ENCODE measurements at places on chromosomes 2 and 18.

GRCh38 chr2:6973895-6974545 is 56.8 kb downstream of the RNF144A start:
- no peak for DNase-seq

- no peak for DNase-seq
Observed at GRCh38 chr2:605674-606608, 71.3 kb downstream of the TMEM18 start.

- no peak for DNase-seq
Observed at GRCh38 chr2:20391951-20392699, 41.5 kb upstream of the PUM2 start.

GRCh38 chr2:233487748-233488345 is 78.7 kb downstream of the USP40 start:
- DNase-seq = no peak

DNA sequence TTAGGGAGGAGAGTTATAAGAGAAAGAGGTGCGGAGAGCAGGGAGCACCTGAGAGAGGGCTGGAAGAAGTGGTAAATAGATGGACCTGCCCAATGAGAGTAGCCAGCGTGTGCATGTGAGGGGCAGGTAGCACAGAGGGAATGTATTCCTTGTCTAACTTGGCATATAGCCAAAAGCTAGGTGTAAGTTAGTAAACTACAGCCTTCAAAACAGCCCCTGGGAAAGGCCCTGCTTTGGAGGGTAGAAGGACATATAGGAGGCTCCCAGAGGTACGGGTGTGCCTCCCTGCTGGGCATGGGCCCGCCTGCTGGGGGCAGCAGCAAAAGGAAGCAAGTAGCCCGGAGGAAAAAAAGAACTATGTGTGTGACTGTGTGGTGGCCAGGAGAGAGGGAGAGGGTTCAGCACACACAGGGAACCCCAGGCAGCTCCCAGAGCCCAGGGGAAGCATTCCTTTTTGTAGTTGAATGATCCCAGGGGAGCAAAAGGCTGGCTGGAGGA is 48.0 kb downstream of the TCF7L1 start:
- DNase-seq = no peak

GRCh38 chr18:3230401-3231334 is 10.9 kb upstream of the MYOM1 start:
- no peak for DNase-seq

- no peak for DNase-seq
Observed at GRCh38 chr2:14843507-14844204, 211.1 kb downstream of the LRATD1 start.

DNA sequence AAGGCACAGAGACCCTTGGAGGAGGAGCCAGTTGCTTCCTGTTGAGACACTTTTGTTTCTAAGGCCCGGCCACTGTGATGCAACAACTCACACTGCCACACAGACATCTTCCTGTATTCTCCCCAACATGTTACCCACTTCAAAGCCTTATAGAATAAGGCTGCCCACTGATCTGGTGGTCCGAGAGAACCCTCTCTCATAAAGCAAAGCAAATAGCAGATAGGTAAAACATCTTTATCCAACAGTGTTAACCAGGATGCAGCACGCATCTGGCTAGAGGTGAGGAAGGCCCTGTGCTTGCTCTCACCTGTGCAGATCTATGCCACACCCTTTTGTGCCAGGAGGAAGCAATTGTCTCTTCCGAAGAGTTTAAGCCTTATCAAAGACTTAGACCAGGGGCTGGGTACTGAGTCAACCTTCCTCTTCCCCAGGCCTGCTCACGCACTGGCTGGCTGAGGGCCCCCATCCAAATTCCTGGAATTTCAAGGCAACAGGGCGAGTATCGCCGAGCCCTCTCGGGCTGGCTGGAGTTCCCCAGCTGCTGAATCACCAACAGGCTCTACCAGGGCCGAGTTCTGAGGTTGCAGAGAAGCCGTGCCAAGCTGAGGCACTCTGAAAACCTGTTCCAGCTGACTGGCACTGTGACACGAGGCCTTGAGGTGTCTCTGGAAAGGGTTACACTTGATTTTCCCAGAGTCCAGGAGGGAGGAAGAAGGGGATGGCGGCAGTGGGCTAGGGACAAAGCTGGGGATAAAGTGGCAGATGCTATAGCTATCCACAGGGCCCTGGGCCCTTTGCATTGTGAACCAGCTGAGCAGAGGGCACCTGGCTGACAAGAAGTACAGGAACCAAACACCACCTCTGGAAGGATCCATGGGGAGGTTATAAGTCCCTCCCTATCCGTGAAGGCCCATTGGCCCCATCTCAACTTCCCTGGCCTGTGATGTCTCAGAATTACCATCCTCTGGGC is 29.3 kb downstream of the TGFA start:
- no peak for DNase-seq

DNA sequence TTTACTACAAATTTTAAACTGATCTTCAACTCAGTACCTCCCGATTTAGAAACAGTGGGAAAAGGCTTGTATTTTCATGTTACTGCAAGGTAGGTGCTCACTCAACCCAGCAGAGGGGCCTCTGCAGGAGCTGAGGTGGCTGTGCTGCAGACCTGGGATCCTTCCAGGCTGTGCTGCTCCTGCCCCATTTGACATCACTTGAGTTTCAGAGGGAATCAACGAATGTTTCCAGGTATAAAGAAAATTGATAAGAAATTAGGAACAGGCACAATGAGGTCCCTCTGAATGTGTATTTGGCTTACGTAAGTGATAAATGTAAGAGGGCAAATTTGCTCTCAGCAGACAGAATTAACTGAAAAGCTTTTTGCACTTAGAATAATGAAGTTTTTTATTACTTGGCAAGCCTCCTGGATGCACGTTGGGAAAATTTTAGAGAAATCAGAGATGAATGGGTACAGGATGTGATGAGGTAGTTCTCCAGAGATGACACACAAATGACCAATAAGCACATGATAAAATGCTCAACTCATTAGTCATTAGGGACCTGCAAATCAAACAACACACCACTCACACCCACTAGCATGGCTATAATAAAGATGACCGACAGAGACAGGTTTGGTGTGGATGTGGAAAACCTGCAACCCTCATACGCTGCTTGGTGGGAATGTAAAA is 114.0 kb downstream of the NOL10 start:
- no peak for DNase-seq

- DNase-seq = no peak
Observed at GRCh38 chr2:38262069-38262871, 114.8 kb downstream of the ATL2 start.

- DNase-seq = no peak
Observed at GRCh38 chr2:207434899-207435465, 94.8 kb upstream of the CREB1 start.

DNA sequence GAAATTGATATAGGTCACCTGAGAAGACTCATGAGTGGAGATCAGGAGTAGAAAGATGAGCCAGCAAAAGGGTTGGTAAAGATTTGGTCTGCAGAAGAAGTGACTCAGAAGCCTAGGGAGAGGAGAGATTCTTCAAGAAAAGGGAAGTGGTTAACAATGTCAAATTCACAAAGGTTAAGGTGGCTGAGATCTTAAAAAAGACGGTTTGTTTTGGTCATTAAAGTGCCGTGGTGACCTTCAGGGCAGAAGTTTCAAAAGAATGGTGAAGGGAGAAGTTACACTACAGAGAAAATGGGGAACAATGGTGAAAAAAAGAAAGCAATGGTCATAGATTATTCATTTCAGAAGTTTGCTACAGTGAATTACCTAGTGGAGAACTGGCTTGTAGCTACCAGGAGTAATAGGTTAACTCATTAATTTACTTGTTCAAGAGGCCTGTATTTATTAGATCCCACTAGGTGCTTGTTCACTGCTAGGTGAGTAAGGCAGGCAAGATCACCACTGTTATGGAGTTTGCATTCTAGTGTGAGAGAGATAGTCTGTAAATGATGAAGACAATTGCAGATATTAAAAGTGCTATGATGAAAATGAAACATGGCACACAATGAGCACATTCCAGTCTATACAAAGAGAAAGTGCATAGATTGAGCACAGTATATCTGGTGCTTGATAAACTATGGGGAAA is 43.0 kb downstream of the FBXO48 start:
- DNase-seq = no peak

DNA sequence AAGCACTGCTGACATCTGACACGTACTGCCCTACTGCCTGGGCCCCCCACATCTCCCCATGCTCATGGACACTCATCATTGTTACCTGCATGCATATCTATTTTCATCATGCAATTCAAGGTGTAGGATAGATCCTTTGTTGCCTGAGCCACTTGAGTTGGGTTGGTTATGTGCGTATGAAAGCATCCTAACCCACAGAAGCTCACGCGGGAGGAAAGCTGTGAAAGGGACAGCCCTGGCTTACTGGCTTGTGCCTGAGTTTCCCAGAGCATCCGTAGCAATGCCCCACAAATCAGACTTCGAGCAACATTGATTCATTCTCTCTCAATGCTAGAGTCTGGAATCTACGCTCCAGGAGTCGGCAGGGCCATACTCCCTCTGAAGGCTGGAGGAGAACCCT is 285.5 kb downstream of the PHLPP1 start:
- DNase-seq = no peak

GRCh38 chr18:69689121-69689759 is 258.4 kb downstream of the CD226 start:
- no peak for DNase-seq

- no peak for DNase-seq
Observed at GRCh38 chr2:70126413-70126812, 39.1 kb downstream of the PCBP1 start.

DNA sequence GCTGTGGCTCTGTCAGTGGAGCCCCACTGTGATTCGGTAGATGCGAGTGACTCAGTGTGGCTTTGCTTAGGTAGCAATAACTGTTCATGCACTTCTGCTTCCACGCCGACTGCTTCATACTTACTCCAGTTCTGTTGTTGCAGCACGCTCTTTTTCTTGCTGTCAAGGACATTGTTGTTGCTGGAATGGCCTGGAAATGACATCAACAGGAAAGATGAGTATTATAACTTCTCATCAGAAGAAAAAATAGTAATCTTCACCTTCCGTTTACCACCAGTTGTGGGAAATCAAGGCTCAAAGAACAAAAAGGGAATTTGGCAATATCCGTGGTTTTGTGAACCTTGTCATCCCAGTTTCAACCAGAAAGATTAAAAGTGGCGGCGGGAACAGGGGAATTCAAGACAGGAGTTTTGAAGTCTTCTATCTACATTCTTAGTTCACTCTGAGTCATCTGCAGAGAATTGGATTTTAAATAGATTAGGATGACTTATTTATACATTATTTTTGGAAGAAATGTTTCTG is 8.3 kb downstream of the TM4SF20 start:
- DNase-seq = no peak

DNA sequence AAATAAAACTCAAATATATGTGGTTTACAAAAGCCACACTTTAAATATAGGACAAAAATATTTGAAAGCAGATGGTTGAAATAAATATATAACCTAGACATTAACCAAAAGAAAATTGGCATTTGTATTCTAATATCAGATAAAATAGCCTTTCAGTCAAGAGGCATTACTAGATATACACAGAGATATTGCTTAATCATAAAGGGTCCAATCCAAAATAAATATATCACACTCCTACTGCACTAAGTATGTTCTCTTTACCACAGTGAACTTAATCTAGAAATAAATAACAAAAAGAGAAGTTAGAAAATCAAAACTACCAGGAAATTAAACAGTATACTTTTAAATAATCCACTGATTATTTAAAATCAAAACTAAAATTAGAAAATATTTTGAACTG is 34.2 kb upstream of the KCNJ3 start:
- DNase-seq = no peak

DNA sequence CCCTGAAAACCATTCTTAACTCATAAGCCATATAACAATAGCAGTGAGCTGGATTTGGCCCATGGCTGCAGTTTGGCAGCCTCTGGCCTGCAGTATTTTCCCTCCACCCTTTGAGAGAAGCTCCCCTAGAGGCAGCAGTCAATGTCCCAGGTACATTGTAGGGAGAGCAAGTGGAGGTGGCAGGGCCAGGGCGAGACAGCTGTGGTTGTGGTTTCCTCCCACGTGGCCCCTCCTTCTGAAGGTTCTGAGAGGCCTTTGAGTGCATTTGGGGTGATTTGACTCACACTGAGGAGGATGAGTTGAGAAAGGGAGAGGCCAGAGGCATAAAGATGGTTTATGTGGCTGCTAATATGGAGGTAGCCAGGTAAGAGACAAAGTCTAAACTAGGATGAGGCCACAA is 45.5 kb upstream of the LDAH start:
- no peak for DNase-seq

DNA sequence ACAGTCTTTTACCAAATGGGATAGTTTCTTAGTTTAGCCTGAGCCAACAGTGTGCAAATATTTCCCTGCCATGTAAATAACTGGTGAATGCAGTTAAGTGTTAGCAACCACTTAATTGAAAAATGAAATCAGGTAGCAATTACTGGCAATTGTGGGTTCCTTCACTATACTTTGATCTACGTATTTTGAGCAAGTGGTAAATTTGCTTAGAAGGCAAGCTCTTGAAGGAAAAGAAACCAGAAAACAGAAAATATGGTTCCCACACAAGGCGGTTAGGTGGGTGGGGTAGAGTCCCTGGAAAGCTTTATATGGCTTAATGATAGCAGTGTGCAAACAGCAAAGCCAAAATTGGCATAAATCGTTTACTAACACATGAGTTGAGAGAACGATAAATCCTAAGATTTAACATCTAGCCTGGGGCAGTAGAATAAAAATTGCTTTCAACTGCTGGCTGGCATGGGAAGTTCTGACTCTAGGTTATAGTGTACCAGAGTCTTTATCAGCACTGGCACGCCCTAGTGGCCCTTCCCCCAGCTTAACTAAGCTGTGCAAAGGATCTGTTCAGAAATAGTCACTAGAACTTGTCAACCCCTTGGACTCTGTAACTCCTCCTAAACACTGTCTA is 17.0 kb downstream of the SLC9A2 start:
- DNase-seq = no peak

- no peak for DNase-seq
Observed at GRCh38 chr2:13550285-13551231, 833.8 kb downstream of the TRIB2 start.

DNA sequence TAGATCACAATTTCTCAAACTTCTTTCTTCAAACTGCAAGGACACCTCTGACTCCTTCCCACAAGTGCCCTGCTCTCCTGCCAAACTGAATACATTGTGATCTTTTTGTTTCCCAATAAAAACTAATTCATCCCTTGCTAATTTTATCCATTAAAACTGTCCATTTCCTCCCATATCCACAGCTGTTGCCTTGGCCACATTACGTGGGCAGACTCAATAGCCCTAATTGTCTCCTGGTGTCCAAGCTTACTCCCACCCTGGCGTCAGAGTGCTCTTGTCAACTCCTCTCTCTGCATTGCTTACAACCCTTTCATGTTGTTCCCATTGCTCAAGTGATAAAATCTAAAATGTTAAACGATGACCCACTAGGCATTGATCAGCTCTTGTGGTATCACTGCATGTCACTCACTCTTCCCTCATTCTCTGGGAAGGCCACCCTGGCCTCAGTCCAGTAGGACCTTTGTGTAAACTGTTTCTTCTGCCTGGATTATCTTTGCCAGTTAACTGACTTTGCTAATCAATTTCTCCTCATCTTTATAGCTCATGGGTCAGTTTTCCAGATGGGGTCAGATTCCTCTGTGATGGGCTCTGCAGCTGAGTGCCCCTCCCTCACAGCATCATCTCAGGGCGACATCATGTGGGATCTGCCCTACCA is 525.0 kb downstream of the SLC4A3 start:
- DNase-seq = no peak

- DNase-seq = no peak
Observed at GRCh38 chr18:23964282-23965238, 50.0 kb upstream of the TTC39C start.

- no peak for DNase-seq
Observed at GRCh38 chr2:35803126-35803525, 552.5 kb upstream of the CRIM1 start.
